Activated CD4-positive, alpha-beta T cell treated with anti-CD3 and anti-CD28 coated beads for 24 hours (primary cell): ENCODE measurements at places on chromosomes 16 and 17.

GRCh38 chr17:16329519-16330271 lies 23.6 kb downstream of the CENPV start:
- no peak for DNase-seq

GRCh38 chr16:15055141-15056053 lies 477 bp downstream of the NTAN1 start:
- peak; percentile 38 for DNase-seq

DNA sequence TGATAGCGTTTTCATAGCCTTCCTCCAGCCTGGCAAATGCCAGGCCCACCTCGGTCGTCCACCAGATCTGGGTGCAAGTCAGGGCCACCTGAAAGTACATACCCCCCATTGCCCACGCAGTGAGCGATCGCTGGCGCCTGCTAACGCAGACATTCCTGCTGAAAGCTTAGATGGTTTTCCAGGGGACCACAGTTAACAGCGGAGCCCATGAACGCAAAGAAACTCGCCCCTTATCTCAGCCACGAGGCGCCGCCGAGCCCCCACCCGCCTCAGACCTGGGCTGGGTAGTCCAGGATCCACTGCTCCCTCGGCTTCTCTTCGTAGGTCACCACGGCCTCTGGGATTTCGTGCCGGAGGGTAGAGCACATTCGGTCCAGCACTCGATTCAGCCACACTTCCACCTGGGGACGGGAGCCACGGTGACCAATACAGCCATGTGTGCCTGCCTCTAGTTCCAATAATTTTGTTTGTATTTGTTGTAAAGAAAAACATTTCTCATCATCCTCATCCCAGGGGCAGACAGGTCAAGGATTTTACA lies 74.5 kb downstream of the DNAH17 start:
- DNase-seq, result no peak

DNA sequence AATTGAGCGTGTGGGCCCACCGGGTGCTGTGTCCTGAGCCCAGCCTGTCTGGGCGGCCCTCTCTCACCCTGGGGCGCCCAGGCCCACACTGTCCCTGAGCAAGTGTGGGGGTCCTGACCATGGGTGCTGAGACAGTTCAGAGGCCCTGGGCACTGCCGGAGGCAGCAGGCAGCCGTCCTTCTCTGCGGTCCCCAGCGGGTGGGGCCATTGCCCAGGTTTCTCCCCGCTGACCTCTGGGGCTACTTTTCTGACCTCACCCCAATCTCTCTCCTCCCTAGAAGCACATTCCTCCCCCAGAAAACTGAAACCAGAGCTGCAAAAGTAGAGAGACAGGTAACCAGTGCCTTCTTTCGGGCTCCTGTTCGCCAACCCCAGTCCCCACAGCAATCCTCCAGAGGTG lies 36.0 kb upstream of the PVALEF start:
- DNase-seq, result no peak
